Activated CD4-positive, alpha-beta T cell treated with anti-CD3 and anti-CD28 coated beads for 36 hours (primary cell): ENCODE measurements at places on chromosomes 11 and 22.

DNA sequence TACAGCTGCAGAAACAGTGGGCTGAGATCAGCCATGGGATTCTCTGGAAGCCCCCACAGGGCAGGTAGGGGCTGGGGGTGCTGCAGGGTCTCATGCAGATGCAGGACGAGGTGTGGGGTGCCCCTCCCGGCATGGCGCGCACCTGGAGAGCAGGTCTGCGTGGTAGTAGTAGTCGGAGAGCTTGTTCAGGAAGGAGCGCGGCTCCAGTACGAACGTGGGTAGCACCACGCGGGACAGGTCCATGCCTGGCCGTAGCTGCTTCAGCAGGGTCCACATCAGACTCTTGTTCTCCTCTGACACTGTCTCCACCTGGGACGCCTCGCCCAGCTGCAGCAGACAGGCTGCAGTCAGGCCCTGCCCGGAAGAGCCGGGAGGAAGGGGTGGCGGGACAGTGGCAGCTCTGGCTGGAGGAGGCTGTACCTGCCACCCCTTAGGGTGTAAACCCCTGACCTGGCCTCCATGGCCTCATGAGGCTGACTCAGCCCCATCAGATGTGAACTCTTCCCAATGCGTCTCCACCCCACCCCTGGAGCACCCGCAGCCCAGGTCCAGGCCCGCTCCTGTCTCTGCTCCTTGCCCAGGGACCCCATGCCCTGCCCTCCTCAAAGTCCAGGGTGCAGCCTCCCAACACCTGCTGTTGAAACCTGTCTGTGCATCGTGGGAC lies 47.0 kb upstream of the CARS1 start:
- H3K36me3 ChIP-seq, result no peaks in the 10 kb centered on the region
- no peak overlapping the region for H3K27ac ChIP-seq
- DNase-seq, result no peak

DNA sequence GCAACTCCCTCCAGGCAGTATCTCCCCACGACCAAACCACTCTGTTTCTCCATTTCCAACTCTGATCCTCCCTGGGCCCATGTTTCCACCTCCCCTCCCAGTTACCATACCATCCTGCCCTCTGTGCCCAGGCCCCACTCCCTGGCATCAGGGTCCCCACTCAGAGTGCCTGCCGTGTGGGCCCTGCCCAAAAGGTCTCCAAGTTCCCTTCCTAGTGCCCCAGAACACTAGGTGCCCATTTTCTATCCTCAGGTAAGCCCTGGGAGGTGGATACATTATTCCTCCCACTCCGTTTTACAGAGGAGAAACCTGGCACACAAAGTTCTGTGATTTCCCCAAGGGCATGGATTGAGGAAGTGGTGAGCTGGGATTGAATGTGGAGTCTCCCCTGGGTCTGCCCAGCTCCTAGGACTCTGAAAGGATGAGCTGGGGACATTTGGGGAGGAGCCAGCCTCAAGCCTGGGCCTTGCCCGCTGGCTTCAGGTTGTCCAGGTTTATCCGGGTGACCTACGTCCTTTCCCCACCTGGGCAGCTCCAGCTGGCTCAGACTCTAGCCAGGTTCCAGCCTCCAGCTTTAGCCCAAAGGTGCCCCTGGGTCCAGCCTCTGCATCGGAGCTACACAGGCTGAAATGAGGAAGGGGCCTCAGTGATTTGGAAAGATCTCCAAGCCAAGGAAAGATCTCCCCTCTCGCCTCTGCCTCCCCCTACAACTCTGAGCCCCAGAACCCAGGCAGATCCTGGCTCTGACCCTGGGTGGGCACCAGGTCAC lies 2.2 kb upstream of the GSTT4 start:
- H3K4me3 ChIP-seq, result no peak overlapping the region
- peaks cover 7% of the 10 kb centered on the region for H3K4me1 ChIP-seq

DNA sequence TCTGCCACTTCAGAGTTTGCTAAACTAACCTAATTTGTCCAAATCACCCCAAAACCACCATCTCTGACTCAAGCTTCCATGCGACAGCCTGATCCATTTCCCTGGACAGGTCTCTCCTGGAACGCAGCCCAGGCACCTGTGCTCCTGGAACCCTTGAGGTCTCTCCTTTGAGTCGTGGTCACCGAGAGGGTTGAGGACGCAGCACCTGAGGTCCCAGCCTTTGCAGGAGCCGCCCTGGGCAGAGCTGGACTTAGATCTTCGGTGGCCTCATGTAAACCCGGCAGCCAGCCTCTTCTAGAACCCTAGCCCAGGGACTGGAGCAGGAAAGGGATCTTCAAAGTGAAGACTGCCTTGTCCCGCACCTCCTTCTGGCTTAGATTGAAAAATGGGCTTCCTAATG lies 37.6 kb downstream of the ASRGL1 start:
- H3K27me3 ChIP-seq, result no peaks in the 10 kb centered on the region
- peaks cover 7% of the 10 kb centered on the region for H3K4me1 ChIP-seq
- H3K36me3 ChIP-seq, result no peaks in the 10 kb centered on the region
- H3K27ac ChIP-seq, result no peak overlapping the region
- no peak overlapping the region for H3K4me3 ChIP-seq

DNA sequence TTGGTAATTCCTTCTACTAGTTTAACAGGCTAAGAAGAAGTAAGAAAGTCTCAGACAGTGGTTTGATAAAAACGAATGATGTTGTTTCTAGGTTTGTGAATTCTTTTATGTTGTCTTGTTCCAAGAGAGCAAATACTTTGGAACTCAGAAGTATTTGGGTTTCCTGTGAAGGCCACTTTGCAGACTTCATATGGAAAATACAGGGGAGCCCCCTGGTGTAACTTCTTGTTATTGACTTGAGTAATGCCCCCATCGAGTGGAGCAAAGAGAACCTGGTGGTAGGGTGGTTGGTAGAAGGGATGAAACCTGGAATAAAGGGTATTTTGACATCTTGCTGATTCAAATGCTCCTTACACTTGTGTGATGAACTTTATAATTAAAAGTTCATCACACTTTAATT lies 40.0 kb upstream of the PTH start:
- H3K27ac ChIP-seq, result no peak overlapping the region
- no peak overlapping the region for H3K4me3 ChIP-seq
- no peaks in the 10 kb centered on the region for H3K36me3 ChIP-seq
- H3K27me3 ChIP-seq, result no peaks in the 10 kb centered on the region

DNA sequence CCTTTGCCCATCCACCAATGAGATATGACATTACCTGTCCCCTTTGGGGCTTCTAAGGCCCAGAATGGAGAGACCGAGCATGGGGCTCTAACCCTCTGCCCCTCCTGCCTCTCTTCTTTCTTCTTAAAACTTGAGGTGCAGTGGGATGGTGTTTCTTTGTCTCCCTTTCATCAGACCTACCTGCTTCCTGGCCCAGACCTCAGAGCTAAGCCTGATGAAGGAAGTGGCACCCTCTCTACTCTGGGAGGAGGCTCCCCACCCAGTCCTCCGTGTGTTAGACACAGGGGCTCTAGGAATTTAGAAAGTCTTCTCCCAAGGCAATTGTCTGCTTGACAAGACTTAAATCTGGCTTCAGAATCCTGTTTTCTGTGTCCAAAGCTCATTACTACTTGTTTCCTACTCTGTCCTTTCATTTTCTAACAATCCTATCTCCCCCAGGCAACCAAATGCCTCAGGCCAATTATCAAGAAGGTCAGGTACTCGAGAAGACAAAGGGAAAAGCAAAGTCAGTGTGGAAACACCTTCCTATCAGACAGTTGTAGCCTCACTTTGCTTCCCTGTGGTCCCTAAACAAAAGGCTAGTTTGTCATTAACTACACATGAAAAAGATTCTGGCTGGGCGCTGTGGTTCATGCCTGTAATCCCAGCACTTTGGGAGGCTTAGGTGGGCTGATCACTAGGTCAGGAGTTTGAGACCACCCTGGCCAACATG lies 20.3 kb upstream of the PARVA start:
- H3K4me3 ChIP-seq, result no peak overlapping the region
- peaks cover 43% of the 10 kb centered on the region for H3K4me1 ChIP-seq
- H3K27ac ChIP-seq, result no peak overlapping the region
- DNase-seq, result no peak
- no peaks in the 10 kb centered on the region for H3K27me3 ChIP-seq
- no peaks in the 10 kb centered on the region for H3K36me3 ChIP-seq

GRCh38 chr11:125124618-125124992 lies 13.2 kb upstream of the TMEM218 start:
- no peak for DNase-seq
- no peak overlapping the region for H3K27ac ChIP-seq
- no peaks in the 10 kb centered on the region for H3K4me1 ChIP-seq
- H3K4me3 ChIP-seq, result no peak overlapping the region
